Kidney (tissue), 22 donors: ENCODE measurements at places on chromosomes 5 and 9. TPM values are rescaled to one million over a fixed set of nuclear protein-coding genes. Genes with fewer than 3 reads are reported as not detected.

DNA sequence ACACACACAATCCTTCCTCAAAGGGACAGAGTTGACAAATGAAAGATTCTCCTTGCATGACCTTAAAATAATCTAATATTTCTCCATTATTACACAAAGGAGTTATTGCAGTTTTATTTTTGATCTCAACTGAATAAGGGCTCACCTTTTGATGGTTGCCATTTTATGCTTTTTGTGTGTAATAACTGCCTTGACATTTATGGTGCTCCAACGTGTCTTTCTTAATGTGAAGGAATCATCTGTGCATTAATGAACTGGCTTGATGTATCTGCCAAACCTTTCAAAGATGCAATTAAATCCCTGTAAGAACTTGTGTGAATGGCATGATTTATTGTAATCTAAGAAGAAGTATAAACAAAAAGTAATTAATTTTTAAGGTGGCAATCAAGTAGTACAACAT lies 1519.8 kb upstream of the CDH9 start:
- H3K4me3 ChIP-seq: no peak overlapping the region
- no peaks in the 10 kb centered on the region for H3K4me1 ChIP-seq
- DNase-seq: no peak
- no peaks in the 10 kb centered on the region for H3K36me3 ChIP-seq

GRCh38 chr5:80569086-80569960 lies 757 bp downstream of the ANKRD34B start:
- no peak overlapping the region for H3K4me3 ChIP-seq
- DNase-seq: no peak
- H3K36me3 ChIP-seq: no peaks in the 10 kb centered on the region
- H3K27me3 ChIP-seq: peaks cover 9% of the 10 kb centered on the region
- H3K27ac ChIP-seq: no peak overlapping the region

DNA sequence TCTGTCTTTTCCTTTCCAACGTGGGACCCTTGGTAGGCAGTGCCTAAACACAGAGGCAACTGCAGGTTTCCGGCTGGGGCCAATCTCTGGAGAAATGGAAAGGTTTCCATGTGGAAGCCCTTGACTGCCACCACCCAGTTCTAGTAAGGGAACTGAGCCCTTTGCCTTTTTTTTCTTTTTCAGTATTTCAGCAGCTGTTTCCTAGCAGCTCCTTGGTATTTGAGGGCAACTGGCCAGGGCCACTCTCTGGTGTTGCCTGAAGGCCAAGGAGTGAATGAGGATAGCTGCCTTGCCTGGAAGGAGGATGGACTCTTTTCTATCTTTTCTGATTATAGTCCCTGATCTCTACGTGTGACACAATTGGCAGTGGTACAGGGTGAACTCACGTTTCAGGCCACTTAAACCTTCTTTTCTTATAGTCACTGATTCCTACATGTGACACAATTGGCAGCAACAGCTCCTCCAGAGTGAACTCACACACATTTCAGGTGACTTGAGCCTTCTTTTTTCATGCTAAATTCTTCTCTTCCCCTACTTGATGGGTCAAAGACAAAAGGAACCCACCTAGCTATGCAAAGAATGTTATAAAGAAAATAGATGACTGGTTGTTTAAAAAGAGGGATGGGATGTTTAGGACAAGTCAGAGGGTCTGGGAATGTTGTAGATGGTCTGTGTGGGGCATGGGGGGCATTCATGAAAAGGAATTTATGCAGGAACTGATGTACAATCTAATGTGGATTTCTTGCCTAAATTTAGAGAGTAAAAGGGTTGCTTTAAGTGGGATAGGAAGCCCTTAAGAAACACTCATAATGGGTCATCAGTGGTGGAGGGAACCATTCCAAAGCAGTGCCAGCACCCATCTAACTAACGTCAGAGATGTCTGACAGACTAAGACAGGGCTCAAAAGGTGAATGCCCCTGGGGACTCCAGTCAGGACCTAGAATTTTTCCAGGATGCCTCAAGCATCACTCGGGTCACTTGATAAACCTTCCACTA lies 190.1 kb downstream of the TMEM232 start:
- H3K27me3 ChIP-seq: no peaks in the 10 kb centered on the region
- no peak overlapping the region for H3K4me3 ChIP-seq
- H3K4me1 ChIP-seq: no peaks in the 10 kb centered on the region
- no peak overlapping the region for H3K27ac ChIP-seq
- H3K36me3 ChIP-seq: no peaks in the 10 kb centered on the region

- no peaks in the 10 kb centered on the region for H3K27me3 ChIP-seq
- no peak for DNase-seq
- no peak overlapping the region for H3K4me3 ChIP-seq
- H3K36me3 ChIP-seq: no peaks in the 10 kb centered on the region
- H3K4me1 ChIP-seq: no peaks in the 10 kb centered on the region
These were observed 128.3 kb upstream of the CCNH start for GRCh38 chr5:87541033-87541432.

GRCh38 chr9:2967766-2968165 lies 123.9 kb upstream of the PUM3 start:
- DNase-seq: no peak
- H3K4me3 ChIP-seq: no peak overlapping the region
- H3K4me1 ChIP-seq: no peaks in the 10 kb centered on the region
- H3K27ac ChIP-seq: no peak overlapping the region
- no peaks in the 10 kb centered on the region for H3K27me3 ChIP-seq

DNA sequence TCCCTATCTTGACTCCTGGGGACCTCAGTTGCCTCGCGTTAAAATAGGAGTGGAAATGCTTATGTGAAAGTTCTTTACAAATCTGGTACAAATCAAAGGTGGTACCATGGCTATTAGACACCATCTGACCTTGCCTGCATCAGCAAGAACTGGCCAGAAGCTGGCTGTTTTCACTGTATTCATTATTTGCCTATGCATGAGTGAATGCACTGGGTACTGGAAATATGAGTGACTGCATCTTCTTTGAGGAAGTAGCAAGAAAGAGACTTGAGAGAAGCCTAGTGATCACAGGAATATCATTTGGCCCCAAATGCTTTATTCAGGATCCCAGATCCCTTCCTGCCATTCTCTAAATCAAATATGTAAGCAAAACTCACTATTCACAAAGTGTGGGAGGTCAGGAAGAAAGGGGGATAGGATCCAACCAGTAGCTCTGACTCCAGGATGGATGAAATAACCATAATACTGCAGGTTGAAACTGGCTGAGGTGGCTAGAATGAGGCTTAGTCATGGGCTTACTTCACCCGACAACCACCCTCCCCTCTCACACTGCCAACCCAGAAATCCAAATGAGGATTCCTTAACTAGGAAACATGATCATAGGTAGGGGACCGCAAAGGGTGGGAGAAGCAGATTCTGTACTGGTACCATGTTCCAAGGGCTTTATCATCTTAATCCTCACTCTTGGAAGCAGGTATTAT lies 56.7 kb downstream of the FAM114A2 start:
- H3K27ac ChIP-seq: no peak overlapping the region
- H3K36me3 ChIP-seq: no peaks in the 10 kb centered on the region
- H3K4me3 ChIP-seq: no peak overlapping the region
- H3K27me3 ChIP-seq: no peaks in the 10 kb centered on the region
- H3K4me1 ChIP-seq: no peaks in the 10 kb centered on the region

DNA sequence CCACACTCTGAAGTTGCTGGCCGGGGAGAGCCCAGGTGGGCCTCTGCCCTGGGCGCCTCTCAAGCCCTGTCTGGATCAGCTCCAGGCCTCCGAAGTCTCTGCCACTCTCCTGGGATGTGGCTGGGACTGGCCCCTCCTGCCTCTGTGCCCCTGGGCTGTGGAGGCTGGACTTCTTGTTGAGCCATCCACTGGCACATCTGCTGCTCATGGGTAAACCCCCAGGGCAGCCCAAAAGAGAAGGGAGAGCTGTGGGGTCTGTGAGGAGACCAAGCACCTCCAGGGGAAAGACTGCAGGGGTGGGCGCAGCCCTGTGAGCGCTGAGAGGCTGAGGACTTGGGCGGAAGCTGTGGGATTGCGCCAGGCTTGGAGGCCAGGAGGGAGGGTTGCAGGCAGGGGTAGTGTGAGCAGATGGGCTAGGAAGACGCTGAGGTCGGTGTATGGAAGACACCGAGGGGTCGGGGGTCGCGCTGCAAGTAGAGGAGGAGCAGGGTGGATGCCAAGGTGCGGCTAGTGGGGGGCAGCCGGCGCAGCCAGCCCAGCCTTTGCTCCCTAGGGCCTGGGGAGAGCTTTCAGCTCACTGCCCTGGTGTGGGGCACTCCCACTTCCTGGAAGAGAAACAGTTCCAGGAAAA lies 118.1 kb downstream of the WNK2 start:
- no peak overlapping the region for H3K4me3 ChIP-seq
- H3K27ac ChIP-seq: no peak overlapping the region
- no peaks in the 10 kb centered on the region for H3K36me3 ChIP-seq
- H3K4me1 ChIP-seq: no peaks in the 10 kb centered on the region

GRCh38 chr5:179241175-179241574 lies 104.1 kb downstream of the ADAMTS2 start:
- no peaks in the 10 kb centered on the region for H3K27me3 ChIP-seq
- H3K4me3 ChIP-seq: no peak overlapping the region
- H3K4me1 ChIP-seq: no peaks in the 10 kb centered on the region
- H3K27ac ChIP-seq: no peak overlapping the region

DNA sequence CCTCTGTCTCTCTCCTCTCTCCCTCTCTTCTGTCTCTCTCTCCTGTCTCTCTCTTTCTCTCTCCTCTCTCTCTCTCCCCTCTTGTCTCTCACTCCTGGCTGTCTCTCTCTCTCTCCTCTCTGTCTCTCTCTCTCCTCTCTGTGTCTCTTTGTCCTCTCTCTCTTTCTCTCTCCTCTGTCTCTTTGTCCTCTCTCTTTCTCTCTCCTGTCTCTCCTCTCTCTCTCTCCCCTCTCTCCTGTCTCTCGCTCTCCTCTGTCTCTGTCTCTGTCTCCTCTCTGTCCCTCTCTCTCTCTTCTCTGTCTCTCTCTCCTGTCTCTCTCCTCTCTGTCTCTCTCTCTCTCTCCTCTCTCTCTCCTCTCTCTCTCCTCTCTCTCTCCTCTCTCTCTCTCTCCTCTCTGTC lies 25.0 kb downstream of the STK32A start:
- H3K36me3 ChIP-seq: no peaks in the 10 kb centered on the region
- no peak for DNase-seq
- H3K27me3 ChIP-seq: no peaks in the 10 kb centered on the region

DNA sequence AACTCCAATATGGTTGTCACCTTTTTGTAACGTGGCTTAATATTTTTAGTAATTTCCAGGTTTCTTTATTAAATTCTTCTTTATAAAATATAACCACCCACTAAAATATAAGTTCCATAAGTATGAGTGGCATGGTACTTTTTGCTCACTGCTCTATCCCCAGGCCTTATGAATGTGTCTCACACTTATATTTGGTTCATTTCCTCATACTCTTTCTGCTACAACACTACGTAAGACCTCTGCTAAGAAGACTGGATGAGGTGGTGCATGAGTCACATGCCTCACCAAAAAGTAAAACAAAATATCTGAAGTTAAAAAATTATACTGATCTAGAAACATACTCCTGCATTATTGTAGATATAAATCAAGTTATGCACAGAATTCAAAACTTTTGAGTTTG lies 400.9 kb downstream of the HCN1 start:
- H3K27ac ChIP-seq: no peak overlapping the region
- DNase-seq: no peak
- no peaks in the 10 kb centered on the region for H3K27me3 ChIP-seq
- no peak overlapping the region for H3K4me3 ChIP-seq
- H3K36me3 ChIP-seq: no peaks in the 10 kb centered on the region
- H3K4me1 ChIP-seq: no peaks in the 10 kb centered on the region

DNA sequence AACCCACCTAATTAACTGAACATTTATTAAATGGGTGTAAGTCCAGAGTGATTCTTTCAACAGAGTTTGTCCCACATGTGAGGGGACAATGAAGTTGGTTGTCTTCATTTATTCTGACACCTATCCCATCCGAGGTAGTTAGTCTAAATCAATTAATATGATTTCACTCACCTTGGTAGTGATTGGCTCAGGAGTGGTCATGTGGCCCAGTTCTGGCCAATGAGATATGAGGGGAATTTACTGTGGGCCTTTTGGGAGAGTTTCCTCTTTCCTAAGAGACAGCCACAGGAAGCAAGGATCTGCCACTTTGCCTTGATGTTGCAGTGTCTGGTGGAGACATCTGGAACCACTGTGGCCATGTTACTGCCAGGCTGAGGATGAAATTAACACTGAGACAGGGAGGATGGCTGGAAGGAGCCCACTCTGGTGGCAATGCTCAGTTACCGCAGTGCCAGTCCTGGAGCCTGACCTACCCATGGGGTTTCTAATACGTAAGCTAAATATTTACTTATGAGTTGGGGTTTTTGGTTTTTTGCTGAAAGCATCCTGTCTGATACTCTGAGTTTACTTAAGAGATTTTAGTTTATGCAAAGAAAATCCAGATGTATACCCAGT lies 118.6 kb downstream of the FGF18 start:
- H3K4me1 ChIP-seq: no peaks in the 10 kb centered on the region
- H3K36me3 ChIP-seq: no peaks in the 10 kb centered on the region
- no peak for DNase-seq
- no peak overlapping the region for H3K4me3 ChIP-seq
- no peaks in the 10 kb centered on the region for H3K27me3 ChIP-seq

DNA sequence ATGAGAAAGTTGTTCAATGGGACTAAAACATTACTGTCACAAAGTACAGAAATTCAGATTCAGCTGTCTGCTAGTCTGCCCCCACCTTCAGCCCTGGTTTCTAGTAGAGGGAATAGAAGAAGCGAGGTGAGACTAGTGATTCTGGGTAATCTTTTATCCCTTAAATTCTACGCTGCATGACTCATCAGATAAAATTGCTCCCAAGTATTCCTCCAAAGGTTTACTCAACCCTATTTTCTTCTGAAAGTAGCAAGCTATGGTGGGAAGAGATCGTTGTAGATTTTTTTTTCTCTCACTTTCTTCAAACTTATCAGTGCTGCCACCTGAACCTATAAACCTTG lies 318.9 kb upstream of the RIOK2 start:
- no peak for DNase-seq
- no peaks in the 10 kb centered on the region for H3K27me3 ChIP-seq
- no peaks in the 10 kb centered on the region for H3K4me1 ChIP-seq
- H3K27ac ChIP-seq: no peak overlapping the region
- H3K36me3 ChIP-seq: no peaks in the 10 kb centered on the region

- no peaks in the 10 kb centered on the region for H3K36me3 ChIP-seq
- H3K4me3 ChIP-seq: no peak overlapping the region
- no peak for DNase-seq
- no peaks in the 10 kb centered on the region for H3K4me1 ChIP-seq
These were observed 14.7 kb upstream of the SMIM32 start for GRCh38 chr5:136207631-136208030.

DNA sequence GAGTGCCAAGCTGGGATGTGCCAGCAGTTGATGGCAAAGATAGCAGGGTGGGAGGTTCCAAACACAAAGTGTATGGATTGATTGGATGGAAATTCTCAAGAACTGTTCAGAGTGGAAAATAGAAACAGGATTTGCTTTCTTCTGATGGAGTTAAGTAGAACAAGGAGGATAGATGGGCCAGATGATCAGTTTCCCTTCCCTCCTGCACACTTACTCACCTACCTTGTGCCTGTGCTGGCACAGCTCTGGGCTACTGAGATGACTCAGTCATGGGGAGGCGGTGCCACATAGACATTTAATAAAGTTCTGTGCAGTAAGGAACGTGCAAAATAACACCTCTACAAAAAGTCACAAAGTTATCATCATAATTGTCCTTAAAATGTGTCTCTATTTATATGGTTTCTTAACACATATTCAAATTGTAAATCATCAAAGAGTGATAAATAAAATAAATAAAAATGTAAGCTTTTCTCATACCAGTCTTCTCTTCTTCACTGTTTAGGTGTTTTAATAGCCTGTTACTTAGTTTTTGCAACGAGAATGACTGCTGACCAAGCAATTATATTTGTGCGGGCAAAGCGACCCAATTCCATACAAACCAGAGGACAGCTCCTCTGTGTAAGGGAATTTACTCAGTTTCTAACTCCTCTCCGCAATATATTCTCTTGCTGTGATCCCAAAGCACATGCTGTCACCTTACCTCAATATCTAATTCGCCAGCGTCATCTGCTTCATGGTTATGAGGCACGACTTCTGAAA lies 12.7 kb downstream of the PTPDC1 start:
- no peaks in the 10 kb centered on the region for H3K4me1 ChIP-seq
- no peak overlapping the region for H3K4me3 ChIP-seq
- no peaks in the 10 kb centered on the region for H3K27me3 ChIP-seq

Gene LCNL1
- 1.4 TPM for total RNA-seq

Gene GFM2
- total RNA-seq: 18.9 TPM
